Cortex of kidney (tissue), 1 donor: ENCODE measurements at places on chromosomes 2 and 18.

GRCh38 chr2:199414465-199414864 lies 43.3 kb downstream of the SATB2 start:
- DNase-seq = no peak

DNA sequence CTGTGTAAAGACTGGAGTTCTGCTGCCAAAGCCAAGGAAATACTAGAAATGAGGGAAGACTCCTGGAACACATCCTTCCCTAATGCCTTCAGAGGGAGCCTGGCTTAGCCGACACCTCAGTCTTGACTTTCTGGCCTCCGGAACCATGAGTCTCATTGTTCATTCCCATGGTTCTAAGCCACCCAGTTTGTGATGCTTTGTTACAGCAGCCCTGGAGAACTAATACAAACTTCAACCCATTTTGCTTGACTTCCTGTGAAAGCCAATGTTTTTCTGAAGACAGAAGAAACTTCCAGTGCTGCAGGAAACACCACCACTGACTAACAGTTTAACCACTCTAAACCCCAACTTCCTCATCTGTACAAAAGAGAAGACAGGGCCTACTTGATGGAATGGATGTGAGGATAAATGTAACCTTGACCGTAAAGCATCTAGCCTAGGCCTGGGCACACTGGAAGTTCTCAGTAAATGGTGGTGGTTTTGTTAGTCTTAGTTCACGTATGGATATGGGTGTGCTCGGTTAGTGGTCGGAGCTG lies 85.9 kb upstream of the RFX8 start:
- DNase-seq = no peak

GRCh38 chr2:72012886-72013574 lies 134.6 kb downstream of the CYP26B1 start:
- DNase-seq = no peak

- DNase-seq = no peak
Measured at GRCh38 chr2:131493199-131493968, 1.2 kb upstream of the MZT2A start.

DNA sequence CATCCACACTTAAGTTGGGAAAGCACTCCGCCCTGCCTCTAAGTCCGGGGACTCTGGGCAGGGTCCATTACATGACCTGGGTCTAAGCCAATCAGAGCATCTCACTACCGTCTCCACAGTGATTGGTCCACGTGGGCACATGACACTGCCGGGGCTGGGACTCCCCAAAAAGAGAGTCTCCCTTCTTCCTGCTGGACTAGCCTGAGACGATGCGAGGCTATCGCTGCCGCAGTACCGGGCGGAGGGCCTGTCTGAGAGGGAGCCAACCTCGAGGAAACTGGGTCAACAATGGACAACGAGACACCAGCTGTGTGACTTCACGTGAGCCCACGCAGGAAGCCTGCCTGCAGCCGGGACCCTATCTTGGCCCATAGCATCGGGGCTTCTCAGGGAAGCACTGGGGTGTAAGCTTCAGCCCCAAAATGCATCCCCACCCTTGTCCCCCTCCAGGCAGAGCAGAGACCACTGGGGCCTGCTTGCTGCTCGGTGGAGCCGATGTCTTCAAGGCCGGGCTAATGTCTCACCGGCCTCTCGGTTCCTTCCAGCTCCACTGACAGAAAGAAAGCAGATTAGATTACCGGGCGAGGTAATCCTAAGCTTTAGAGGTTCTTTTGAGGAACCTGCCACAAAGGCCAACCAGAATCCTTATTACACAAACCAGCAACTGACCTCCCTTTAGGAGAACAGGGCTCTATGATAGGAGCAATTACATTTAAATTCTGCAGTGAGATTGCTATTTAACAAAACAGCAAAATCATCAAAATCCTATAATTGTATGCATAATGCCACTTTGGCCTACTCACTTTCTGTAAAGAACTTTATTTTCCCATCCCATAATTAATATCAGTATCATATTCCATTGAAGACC lies 21.3 kb upstream of the COPS8 start:
- no peak for DNase-seq

GRCh38 chr2:3204031-3204821 lies 173.4 kb downstream of the EIPR1 start:
- no peak for DNase-seq

- no peak for DNase-seq
Measured at GRCh38 chr2:233689501-233689900, 3.2 kb upstream of the UGT1A6 start.

DNA sequence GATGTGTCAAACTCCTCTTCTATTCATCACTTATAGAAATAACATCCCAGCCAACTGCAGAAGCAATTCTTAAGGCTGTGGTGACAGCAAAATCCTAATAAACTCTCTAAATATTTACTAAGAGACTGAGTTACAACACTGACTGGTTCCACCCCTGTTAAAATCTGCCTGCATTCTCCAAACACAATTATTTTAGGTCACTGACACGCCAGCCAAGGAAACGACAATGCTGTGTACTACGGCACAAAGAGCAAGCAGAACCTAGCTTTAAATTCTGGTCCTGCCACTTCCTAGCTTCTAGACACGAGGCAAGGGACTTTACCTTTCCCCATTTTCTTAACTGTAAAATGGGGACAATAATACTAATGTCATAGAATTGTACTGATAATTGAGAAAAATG lies 4.1 kb downstream of the CYRIA start:
- DNase-seq = no peak

DNA sequence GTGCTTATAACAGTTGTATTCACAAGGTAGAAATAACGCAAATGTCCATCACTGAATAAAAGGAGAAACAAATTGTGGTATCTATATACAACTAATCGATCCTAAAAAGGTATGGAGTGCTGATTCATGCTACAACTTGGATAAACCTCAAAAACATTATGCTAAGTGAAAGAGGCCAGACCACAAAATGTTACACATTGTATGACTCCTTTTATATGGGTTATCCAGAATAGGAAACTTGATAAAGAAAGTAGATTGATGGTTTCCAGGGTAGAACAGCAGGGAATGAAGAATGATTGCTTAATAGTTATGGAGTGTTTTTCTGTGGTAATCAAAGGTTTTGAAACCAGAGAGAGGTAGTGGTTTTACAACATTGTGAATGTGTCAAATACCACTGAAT lies 432.2 kb upstream of the TRIB2 start:
- no peak for DNase-seq

GRCh38 chr18:3130344-3130743 lies 89.4 kb downstream of the MYOM1 start:
- no peak for DNase-seq

DNA sequence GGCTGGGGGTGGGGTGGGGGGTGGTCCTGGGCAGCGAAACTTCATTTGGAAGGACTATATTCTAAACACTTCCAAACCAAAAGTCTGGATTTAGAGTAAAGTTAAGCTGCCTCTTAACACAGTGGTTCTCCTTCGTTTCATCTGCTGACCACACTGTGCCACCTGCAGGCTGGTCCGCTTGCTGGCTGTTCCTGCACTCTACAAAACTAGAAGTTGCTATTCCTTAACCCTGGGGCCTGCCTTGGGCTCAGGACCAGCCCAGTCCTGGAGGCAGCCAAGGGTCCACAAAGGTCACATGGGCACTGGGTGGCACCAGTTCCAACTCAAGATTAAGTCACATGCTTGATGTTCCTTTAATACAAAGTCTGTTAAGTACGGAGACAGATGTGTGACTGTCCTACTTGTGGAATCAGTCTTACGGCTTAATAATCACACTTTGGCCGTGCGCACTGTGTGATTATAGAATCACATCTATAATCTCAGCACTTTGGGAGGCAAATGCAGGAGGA lies 195.4 kb downstream of the FAM210A start:
- no peak for DNase-seq

DNA sequence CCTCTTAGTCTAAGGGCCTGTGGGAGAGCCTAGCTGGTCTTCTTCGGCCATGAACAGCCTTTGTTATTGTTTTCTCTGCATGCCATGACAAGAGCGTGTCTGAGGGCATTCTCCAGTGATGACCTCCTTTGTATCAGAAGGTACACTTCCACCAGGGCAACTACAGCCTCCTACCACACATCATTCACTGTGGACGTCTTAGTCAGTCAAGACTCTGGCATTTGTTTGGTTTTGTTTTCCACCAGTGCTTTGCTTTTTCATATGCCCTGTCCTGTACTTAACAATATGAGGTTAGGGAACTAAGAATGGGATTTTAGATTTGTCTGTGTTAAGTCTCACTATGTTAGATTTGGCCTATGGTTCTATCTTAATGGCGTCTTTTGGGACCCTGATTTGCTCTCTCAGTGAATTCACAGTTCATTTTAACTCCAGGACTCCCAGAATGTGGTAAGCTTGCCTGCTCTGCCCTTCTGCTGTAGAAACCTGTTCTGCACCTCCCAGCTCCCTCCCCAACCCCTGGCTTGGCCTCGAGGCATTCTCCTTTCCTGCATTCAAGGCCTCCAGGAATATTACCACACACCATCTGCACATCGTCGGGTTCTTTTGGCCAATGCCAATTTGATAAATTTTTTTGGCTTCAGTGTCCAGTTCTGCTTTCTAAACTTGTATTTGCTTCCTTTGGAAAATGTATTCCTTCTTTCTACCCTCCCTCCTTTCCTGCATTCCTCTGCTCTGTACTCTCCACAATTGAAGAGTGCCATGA lies 42.8 kb upstream of the IL1R1 start:
- DNase-seq = no peak

- DNase-seq = peak; percentile 39
Measured at GRCh38 chr2:43595603-43596412, at the start of gene THADA. Gene THADA, minus strand, starts transcription at chr2:43596038. Its CDS starts 3,646 bp downstream, at chr2:43592392.

DNA sequence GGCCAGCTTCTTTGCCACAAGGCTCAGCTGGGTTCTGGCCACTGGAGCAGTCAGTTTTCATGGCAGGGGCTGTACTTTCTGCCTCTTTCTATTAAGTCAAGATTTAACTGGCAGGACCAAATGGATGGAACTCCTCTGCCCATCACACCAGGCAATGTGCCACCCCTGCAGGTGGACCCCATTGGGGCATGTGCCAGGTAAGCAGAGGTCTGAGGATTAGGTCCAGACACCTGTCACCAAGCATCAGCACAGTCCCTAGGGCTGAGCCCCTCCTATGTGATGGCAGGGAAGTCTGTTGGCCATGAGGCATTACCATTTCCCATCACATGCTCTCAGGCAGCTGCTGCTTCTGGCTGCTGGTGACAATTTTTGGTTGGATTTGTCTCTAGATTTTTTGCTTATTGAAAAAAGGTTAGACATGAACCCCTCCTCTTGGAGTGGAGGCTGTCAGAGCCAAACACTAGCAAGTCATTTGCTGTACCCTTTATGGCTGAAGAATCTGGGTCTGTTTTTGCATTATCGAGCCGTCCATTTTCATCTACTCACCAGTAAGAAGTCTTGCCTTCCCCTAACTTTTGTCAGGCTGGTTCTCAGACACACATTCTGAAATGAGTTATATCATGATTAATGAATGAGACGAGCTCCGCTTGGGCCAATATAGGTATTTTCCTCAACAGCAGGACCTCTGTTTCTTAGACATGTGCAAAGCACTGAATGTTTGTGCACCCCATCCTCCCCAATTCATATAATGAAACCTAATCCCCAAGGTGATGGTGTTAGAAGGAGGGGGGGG lies 328.0 kb downstream of the TSN start:
- DNase-seq = no peak

- no peak for DNase-seq
Measured at GRCh38 chr2:177894546-177894945, 178.0 kb downstream of the PDE11A start.

GRCh38 chr2:85718885-85719492 lies 24.8 kb downstream of the GNLY start:
- no peak for DNase-seq

GRCh38 chr2:191869178-191869577 lies 22.3 kb upstream of the CAVIN2 start:
- DNase-seq = no peak

DNA sequence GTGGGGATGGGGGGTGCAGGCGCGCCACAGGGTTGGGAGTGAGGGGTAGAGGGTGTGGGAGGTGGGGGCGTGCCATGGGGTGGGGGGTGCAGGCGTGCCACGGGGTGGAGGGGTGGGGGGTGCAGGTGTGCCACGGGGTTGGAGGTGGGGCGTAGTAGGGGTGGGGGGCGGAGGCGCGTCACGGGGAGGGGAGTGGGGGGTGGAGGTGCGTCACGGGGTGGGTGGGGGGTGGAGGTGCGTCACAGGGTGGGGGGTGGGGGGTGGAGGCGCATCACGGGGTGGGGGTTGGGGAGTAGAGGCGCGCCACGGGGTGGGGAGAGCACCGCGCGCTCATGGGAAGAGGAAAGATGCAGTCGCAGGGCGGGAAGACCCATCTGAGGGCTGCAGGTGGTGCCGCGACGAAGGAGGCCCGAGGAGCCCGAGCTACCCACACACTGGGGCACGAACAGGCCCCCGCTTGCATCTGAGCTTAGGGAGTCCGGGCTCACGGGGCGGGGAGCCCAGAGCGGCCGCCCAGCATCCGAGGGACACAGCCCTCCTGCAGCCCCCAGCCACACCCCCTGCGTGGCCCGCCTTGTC lies 37.5 kb downstream of the SNED1 start:
- no peak for DNase-seq

DNA sequence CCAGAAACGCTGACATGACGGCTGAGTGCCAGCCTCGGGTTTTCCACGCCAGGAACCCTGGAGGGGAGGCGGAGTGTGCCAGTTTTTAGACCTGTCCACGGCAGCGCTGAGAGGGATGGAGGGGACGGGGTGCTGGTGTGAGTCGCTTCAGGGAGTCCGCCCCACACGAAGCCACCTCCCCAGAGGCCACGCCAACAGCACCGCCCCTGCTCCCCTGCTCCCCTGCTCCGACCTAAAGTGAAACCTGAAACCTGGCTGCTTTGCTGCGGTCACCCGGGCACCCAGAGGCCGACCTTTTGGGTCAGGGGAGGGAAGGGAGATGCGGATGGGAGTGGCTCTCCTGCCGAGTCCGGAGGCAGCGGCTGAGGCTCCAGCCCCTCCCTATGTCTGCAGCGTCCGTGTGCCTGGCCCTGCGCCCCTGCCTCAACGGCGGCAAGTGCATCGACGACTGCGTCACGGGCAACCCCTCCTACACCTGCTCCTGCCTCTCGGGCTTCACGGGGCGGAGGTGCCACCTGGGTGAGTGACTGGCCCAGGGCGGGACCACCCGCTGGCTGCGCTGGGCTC lies 38.1 kb downstream of the SNED1 start:
- DNase-seq = no peak

DNA sequence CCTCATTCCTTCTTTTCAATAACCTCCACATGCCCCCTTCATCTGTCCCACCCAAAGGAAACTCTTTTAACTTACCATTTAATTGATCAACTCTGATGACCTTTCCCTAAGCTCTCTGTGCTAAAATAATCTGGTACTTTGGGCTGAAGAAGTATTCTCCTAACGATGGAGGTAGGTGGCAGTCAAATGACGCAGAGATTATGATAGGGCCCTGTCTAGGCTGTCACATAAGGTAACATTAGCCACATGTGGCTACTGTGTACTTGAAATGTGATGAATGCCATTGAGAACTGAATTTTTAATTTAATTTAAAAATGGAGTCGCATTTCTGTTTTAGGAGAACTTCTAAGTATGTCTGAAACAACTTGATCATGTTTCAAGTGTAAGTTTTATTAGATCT lies 140.5 kb upstream of the TNP1 start:
- DNase-seq = no peak

GRCh38 chr2:24247592-24247991 lies 72.7 kb downstream of the FAM228A start:
- DNase-seq = no peak
